ENCODE measurements at places on chromosomes 7 and 10.
A peak's percentile ranks its signal among the peaks of the same experiment; 100 is the strongest.

DNA sequence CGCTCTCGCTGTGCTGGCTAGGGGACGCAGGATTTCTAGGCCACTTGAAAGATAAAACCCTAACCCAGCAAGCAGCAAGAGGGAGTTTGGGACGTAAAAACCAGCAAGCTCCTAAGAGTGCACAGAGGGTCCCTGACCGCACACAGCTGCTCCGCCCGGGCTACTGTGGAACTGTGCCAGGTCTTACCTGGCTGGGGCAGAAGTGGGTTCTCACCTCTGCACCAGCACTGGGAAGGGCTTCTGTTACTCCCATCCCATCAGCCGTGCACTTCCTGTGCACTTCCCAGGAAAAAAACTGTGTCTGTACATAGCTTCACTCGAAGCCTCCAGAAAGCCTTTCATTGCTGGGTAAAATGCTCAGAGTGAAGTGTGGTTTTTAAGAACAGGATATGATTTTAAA lies 45.9 kb upstream of the PTF1A start:
- DNase-seq, result no peak

- no peak for DNase-seq
These were observed 610.1 kb upstream of the ANKRD30A start for GRCh38 chr10:36515319-36515718.

GRCh38 chr7:75798770-75799169 lies 14.8 kb downstream of the CCL24 start:
- DNase-seq, result no peak

DNA sequence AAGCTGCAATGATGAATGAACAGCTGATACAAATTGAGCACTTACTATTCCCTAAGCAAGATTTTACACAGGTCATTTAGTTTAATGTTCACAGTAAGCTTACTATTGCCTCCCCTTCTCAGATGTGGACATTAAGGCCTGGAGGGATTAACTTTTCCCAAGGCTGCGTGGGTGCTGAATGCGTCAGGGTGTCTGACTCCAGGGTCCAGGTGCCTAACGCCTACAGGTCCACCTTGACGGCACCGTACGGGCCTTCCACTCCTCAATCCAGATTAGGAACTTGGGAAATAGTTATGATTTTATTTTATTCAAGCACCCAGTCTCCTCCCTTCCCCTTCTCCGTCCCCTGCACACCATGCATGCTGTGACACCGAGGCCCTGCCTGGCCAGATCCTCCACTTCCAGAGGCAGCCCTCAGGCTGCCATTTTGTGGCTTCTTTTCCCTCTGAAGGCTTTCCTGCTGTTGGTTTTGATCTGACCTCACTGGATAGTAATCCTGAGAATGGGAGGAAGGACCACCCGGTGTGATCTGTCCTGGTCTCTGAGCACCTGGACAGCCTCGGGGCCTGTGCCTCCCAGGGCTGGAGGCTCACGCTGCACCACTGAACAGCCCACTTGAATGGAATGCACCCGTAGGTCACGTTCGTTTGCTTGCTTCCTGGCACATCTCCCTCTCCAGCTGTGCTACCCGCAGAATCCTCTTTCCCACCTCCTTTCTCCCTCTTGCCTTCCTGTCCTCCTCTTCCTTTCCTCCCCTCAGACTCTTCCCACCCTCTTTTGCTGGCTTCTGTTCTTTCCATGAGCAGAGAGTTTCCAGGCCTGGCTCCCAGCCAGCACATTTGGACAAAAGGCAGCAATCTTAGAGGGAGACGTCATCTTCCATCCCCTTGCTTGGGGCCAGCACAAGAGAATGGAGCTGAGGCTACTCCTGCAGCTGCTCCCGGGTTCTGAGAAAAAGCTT lies 14.4 kb downstream of the DENND2A start:
- DNase-seq, result no peak

DNA sequence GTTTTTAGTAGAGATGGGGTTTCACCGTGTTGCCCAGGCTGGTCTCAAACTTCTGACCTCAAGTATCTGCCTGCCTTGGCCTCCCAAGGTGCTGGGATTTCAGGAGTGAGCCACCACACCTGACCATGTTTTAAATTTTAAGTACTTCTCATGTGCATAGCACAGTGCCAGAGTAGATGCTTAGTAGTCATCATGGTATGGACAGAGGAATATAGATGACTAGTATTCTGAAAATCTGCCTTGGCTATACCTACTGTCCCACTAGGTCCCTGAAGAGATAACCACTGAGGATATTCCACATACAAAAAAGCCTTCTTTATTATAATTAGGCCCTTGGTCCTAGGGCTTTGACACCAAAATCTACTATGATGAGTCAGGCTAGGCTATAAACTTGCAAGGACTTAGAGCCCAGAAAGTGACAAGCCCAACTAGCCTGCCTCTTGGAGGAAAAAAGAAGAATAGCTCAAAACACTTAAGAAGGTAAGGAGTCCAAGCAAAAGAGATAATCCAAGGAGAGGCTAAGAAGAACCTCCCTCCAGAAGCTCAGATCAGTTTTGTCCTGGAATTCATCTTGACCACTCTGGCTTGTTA lies 34.0 kb downstream of the LUC7L2 start:
- DNase-seq, result no peak

- no peak for DNase-seq
These were observed 276.9 kb upstream of the KLF14 start for GRCh38 chr7:131010717-131011431.

- no peak for DNase-seq
These were observed 1114.7 kb downstream of the REEP3 start for GRCh38 chr10:64635906-64636305.

DNA sequence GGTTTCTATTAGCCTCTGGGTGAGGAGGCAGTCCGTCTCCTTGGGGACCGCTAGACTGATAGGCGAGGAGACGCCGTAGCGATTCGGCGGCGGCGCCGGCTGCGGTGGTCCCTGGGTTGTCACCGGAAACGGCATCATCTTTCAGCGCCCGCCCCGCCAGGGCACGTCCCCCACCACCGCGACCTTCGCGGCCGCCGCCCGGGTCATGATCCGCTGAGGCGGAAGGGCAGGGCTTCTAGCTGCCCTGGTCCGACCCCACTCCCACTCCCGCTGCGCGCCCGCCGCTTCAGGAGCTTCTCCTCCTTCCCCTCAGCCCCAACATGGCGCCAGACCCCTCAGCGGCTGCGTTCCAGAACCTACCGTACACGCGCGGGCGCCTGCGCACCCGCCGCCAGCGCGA lies at the start of gene PAPOLB:
Gene PAPOLB, minus strand, starts transcription at position 358 of the 400 bp plus-strand sequence. Its CDS starts 220 bp downstream, at position 138.
- peak; percentile 21 for DNase-seq

DNA sequence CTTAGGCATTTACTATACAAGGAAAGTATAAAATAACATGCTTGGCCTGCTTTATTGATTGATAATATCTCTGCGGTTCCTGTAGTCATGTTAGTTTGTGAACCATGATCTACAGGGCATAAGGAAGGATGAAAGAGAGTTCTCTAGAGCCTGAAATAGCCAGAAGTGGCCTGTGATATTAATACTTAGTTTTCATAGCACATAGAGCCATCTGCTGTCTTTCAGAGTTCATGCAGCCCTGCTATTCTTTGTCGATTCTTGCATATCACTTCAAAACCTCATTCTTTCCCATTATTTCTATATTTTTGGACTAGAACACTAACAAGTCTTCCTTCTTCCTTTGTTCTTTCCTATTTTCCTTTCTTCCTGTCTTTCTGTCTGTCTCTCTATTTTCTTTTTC lies 26.4 kb upstream of the PRKG1 start:
- DNase-seq, result no peak

- no peak for DNase-seq
These were observed 20.8 kb upstream of the RELN start for GRCh38 chr7:104010052-104010909.

DNA sequence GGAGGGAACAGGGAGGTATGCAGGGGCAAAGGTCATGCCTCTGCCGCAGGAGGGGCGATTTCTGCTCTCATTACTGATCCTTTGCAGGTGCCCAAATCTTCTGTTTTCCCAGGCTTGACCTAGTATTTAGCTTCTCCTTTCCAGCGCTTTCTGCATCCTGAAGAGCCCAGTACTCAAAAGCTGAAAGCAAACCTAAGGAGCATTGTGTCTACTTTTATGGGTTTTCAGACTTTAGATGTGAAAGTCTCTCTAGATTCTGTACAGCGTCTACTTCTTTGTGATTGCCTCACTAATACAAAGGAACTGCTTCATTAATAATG lies 560 bp downstream of the GBF1 start:
- DNase-seq, result no peak

- no peak for DNase-seq
These were observed 311.2 kb downstream of the RNLS start for GRCh38 chr10:88271761-88272543.

DNA sequence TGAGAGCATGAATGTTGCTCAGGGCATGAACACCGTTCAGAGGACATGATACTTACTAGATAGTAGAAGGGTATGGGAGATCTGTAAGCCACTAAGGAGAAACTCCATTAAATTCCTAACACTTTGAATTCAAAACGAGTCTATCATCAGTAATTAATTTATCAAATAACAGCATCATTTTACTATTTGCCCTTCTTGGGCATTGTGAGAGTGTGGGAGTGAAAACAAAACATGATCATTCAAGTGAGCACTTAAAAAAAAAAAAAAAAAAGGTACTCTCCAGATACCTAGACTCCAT lies 20.5 kb upstream of the ASB15 start:
- DNase-seq, result no peak

DNA sequence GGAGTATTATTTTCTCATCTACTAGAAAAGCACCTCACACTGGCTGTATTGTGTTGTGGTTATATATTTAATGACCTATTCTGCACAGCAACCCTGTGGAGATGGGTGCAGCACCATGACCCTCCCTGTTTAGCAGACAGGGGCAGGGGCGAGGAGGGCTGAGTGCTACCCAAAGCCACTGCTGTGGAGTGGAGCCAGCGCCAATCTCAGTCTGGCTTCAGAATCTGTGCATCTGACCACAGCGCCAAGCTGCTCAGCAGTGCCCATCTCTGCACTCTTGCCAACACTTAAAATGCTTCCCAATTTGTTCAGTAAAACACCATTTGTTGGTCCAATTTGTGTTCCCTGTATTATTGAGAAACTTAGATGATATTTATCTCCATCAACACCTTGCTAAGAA lies 239.1 kb downstream of the ZMYND11 start:
- no peak for DNase-seq

GRCh38 chr10:42866115-42866995 lies 83.8 kb downstream of the BMS1 start:
- peak; percentile 59 for DNase-seq

GRCh38 chr10:14259696-14260566 lies 70.8 kb downstream of the FRMD4A start:
- DNase-seq, result no peak

GRCh38 chr7:19307554-19307953 lies 162.3 kb upstream of the FERD3L start:
- DNase-seq, result no peak

DNA sequence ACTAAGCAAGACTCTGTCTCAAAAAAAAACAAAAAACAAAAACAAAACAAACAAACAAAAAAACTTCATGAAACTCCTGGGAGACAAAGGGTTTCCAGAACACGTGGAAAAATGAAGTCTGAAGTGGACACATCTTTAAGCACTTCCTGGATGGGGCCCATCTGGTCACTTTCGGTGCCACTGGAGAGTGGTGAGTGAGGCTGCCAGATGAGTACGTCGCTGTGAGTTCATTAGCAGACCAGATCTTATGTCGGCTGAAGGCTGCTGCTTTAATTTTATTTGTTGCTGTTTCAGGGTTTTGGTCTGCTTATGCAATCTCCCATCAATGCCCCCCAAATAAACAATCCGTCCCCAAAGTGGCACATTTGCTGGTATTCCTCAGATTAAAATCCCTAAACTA lies 64.4 kb downstream of the NPTX2 start:
- DNase-seq, result no peak

DNA sequence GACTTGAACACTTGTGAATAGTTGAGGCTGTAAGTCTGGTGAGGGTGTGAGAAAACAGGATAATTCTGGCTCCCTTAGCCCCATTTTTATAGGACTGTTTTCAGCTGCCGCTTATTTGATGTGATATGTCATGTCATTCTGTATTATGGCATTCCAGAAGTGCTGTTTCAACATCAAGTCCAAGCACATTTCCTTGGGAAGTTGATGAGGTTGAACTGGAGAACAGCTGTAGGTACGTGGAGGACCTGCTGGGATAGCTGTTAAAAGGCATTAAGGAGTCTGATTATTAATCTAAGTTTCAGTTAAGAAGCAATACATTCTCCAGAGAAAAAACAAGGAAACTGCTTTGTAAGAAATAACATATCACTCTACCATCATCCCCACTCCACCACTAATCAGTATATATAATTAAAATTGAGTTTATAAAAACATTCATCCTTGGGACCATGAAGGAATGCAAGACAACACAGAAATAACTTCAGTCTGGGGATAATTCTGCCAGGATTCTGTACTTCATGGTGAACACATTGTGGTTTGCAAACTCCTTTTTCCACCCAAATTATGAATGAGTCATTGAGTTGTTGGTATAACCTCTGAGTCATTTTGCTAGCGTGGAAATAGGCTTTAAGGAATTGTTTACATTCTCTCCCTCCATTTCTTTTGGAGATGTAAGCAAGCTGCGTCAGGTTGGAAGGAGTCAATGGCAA lies 39.9 kb upstream of the TMEM229A start:
- DNase-seq, result no peak

GRCh38 chr7:153190452-153190851 lies 430.9 kb downstream of the ACTR3B start:
- DNase-seq, result no peak

GRCh38 chr10:104581884-104582601 lies 59.0 kb upstream of the SORCS3 start:
- no peak for DNase-seq

DNA sequence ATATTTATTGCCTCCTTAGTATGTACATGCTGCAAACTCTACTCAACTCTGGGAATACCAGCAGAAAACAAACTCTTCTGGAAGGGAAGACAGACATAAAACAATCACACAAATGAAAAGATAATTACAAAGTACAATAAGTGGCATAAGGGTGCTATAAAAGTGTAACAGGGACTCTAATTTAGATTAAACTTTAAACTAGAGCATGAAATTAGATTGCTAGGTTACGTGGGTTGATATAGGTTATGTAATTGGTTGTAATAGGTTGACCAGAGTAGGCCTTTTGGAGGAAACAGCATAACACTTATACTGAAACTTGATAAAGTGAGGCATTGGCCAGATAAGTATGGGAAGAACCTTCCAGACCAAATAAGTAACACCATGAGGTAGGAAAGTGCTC lies 26.2 kb upstream of the DKK1 start:
- no peak for DNase-seq

GRCh38 chr7:29132980-29133379 lies 13.4 kb downstream of the CPVL start:
- DNase-seq, result no peak

DNA sequence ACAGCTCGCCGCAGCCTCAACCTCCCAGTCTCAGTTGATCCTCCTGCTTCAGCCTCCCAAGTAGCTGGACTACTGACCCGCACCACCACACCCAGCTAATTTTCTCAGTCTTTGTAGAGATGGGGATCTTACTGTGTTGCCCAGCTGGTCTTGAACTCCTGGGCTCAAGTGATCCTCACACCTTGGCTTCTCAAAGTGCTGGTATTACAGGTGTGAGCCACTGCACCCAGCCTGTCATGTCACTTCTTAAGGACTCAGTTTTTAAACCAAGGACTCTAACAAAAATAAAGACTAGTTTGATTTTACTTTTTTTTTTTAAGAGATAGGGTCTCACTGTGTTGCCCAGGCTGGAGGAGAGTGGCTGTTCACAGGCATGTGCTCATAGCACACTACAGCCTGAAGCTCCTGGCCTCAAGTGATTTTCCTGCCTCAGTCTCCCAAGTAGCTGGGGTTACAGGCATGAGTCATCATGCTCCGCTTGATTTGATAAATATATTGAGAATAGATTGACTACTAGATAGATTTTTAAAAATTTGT lies 16.5 kb upstream of the PPP3CB start:
- DNase-seq, result no peak

Data from activated T-cell treated with anti-CD3 and anti-CD28 coated beads, Interleukin-2, amount 50 U/mL, for 1 hour (primary cell).